ENCODE measurements at places on chromosomes 4 and X.

- DNase-seq: no peak
Measured at GRCh38 chr4:48103483-48104139, 30.4 kb downstream of the TXK start.

GRCh38 chr4:24489870-24490269, 94.5 kb downstream of the DHX15 start:
- no peak for DNase-seq

- DNase-seq: no peak
Measured at GRCh38 chr4:25813448-25814106, 49.2 kb downstream of the SEL1L3 start.

GRCh38 chr4:155972098-155972497, 18.4 kb upstream of the CTSO start:
- no peak for DNase-seq

DNA sequence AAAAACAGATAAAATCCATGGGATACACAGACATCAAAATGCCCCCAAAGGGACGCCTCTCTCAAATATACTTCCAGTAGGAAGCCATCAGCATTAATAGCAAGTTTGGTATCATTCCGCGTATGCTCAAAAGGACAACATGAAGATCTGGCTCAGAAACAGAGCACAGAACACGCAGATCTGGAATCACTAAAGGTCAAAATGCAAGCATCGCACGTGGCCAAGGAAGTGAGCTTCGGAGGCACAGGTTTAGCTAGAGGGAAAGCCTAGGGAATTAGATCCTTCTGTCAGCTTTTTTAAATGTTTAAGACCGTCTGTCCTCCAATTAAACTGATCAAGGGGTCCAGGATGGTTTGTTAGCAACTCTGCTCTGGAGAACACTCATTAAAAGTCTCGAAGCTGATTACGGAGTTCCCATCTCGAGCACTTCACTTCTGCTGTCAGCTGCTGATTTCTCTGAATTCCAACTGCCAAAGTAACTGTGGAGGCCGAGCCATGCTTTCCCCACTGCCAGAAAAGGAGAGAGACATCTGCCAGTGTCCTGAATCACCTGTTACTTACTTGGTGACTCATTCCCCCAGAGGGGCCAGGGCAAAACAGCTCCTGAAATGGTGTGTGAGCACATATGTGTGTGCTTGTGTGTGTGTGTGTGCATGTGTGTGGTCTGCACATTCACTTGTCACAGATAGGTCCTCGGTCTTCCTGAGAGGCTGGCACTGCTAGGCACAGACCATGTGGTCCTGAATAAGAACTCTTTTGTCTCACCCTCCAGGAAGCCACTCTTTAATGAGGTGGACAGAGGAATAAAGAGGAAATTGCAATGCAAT, 177.7 kb upstream of the PPARGC1A start:
- no peak for DNase-seq

- peak; percentile 4 for DNase-seq
Measured at GRCh38 chr4:22179124-22179874, 230.7 kb upstream of the KCNIP4 start.

- DNase-seq: no peak
Measured at GRCh38 chr4:21090094-21090666, 389.9 kb downstream of the PACRGL start.

DNA sequence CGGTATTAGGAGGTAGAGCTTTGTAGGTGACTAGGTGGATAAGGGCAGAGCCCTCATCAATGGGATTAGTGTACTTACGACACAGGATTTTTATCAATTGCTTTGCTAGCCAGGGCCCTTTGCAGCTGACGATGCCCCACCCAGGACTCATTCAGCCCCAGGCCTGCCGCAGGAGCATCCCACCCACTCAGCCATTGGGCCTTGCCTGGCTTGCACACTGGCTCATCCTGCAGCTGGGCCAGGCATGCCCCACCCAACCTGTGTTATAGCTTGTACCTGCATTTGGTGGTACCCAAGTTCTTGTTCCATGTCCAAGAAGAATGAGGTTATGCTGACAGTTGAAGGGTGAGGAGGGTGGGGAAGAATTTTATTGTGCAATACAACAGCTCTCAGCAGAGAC, 317.5 kb downstream of the PPARGC1A start:
- no peak for DNase-seq

- no peak for DNase-seq
Measured at GRCh38 chrX:42869659-42870476, 91.9 kb upstream of the PPP1R2C start.

GRCh38 chr4:186260504-186261448, 5.2 kb upstream of the F11 start:
- DNase-seq: no peak

DNA sequence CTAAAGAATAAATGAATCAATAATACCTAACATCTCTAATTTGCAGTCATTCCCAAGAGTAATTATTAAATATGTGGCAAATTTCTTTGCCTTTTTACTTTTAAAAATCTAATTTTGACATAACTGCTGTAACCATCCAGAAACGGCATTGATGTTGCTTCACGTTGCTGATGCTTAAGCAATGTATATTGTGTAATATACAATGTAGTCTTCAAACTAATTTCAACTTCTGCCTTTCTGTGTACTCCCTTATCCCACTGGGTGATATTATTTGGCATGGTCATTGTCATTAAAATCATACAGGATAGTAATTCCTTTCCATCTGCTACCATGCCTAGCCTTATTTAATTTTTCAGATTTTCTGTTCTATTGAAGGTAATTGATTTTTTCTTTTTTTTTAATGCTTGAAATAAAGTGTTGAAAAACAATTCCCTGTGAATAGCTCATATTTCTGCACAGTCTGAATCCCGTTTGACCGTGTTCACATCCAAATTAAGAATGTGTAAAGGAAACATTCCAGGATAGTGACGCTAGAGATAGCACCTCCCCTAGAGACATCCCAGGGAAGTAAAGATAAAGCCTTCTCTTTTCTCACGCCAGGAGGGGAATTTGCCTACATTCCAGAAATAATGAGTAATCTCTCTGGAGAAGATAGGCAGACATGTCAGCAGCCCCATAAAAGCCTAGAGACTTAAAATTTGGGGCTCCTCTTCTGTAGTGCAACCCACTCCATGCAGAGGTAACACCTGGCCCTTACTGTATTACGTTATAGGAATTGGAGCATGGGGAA, 8.6 kb downstream of the FAM200B start:
- DNase-seq: no peak

- peak; percentile 18 for DNase-seq
Measured at GRCh38 chrX:30308263-30309138, 689 bp downstream of the NR0B1 start.

DNA sequence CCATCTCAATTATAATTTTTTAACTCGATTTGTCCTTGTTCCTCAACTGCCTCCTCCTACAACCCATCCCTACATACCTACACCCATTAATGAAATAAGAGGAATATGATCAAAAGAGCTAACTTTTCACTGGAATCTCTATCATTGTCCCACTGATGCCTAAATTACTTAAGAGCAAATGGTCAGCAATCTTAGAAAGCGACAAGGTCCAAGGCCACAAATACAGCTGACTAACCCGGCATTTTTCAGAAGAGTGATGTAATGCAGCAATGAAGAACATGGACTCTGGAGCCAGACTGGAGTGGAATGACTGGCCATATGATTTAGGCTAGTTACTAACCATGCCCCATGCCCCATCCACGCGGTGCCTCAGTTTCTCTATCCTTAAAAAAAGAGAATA, 56.2 kb downstream of the PPA2 start:
- no peak for DNase-seq

- DNase-seq: no peak
Measured at GRCh38 chr4:182250446-182250845, 7.2 kb downstream of the TENM3 start.

- DNase-seq: no peak
Measured at GRCh38 chr4:48799157-48799556, 19.1 kb upstream of the FRYL start.

GRCh38 chr4:3017504-3017903, 54.1 kb downstream of the GRK4 start:
- no peak for DNase-seq

- no peak for DNase-seq
Measured at GRCh38 chr4:102431608-102431961, 69.6 kb upstream of the NFKB1 start.

DNA sequence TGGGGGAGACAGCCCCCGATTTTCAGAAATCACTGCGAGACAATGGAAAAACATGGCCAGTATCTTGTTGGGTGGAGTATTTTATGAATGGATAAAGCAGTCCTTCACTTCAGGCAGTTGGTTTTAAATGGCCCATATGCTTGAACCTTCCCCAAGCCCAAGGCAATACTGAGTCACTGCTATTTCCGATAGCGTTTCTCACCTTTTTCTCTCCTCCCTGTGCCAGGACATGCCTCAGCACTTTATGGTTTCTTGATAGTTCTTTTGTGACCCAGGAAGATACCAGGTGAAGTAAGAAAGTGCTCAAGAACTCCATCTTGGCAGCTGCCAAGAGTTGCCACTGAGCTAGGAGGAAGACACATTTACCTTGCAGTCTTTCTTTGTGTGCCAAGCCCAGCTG, 26.8 kb upstream of the ESX1 start:
- no peak for DNase-seq

DNA sequence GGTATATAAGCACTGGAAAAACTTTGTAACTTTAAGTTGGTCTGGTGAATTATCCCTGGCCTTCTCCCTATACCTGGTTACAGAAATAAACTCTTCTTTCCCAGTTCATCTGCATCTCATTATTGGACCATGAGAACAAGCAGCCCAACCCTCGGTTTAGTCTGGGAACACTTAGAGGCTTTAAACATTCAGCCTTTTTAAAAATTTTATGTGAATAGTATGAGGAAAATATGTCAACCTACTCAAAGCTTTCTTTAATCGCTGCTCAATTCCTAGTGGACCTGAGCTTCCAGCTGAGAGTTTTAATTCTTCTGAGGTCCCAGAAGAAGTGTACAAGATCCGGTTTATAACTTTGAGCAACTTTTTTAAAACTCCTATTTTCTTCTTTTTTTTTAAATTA, 358.6 kb upstream of the NOCT start:
- DNase-seq: no peak

DNA sequence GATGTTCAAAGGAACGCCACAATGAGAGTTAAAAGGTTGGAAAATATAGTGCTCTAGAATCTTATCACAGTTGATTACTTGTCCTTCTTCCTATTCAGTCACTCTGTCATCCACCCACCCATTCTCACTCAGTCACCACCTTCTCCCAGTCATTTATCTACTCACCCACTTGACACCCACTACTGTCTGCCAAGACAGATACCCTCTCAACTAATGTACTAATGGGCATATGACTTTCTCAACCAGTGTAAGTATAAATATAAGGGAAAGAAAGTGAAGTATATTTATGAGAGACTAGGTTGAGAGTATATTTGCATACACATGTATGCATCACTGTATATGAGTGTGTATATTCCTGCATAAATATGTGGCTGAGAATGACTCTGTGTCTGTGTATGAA, 20.0 kb downstream of the MID2 start:
- DNase-seq: peak; percentile 39

- DNase-seq: no peak
Measured at GRCh38 chrX:39248330-39248729, 447.1 kb downstream of the MID1IP1 start.

DNA sequence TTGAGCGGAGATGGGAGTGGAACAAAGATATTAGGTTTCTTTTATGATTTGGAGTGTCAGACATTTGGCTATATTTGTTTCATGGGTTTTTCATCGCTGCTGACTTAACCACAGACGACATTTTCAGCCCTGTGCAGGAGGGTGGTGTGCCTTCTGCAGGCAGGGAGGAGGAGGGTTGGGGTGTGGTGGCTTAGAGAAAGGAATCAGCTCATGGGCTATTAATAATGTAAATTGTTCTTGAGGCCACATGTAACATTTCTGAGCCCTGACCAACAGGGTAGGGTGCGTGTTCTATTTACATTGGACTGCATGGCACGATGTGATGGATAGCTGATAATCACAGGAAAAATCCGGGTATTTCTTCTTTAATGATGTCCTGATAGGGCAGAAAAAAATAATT, 67.6 kb downstream of the POLA1 start:
- DNase-seq: no peak

DNA sequence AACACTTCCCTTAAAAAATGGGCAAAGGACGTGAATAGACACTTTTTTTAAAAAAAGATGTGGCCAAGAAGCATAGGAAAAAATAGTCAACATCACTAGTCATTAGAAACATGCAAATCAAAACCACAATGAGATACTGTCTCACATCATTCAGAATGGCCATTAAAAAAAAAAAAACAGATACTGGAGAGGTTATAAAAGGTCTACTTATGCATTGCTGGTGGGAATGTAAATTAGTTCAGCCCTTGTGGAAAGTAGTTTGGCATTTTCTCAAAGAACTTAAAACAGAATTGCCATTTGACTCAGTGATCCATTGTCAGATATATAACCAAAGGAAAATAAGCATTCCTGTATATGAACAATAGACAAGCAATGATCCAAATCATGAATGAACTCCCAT, 352.8 kb upstream of the EPHA5 start:
- no peak for DNase-seq

DNA sequence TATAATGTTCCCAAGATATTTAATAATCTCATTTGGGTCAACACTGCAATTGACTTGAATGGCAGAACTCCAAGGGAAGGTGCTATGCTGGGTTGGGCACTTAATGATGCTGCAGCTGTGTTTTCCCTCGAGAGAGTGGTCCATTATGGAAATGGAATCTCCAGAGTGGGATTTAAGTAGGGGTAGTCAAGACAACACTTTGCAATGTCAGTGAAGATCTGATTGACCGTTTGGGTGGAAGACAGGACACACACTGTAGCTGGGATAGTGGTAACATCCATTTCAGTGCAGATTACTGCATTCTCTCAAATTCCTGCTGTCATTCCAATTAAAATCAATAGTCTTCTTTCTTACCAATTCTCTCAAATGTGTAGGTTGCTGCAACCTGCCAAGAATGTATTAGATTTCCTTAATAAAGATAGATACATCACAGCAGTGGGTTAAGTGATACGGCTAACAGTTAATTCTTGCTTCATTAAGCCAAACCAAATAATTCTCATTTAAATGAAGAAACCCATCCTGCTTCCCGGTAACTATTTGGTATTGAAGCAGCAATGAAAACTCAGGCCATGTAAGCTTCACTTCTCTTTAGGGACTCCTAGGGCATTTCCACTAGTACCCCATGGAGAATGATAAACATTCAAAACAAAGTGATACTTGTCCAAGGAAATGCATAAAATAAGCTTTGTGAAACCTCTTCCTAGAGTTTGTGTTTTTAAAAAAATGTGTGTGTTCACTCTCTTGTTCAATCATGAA, 40.5 kb upstream of the RASGEF1B start:
- DNase-seq: no peak

DNA sequence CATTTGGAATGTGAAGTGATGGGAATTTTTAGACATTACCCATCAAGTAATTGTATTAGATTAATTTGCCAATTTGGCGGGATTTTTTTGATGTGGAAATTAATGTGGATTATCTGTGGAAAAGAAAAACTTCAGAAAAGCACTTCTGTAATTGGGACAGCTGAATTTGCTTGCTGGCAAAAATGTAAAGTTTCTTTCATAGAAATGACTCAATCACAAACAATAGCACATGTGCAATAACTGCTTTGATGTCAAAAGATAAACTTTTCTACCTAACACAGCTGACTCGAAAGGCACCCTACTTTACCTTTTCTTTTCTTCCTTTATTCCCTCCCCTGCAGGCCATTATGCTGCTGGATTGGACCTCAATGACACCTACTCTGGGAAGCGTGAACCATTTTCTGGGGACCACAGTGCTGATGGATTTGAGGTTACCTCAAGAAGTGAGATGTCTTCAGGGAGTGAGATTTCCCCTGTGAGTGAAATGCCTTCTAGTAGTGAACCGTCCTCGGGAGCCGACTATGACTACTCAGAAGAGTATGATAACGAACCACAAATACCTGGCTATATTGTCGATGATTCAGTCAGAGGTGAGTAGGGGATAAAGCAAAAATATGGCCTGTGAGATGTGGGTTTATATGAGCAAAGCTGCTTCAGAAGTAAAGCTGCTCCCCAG, 1.4 kb downstream of the AREG start:
- DNase-seq: no peak

Measured in stimulated activated CD4-positive, alpha-beta T cell treated with anti-CD3 and anti-CD28 coated beads, Interleukin-15, amount 100 ng/mL, for 24 hours (primary cell).